ENCODE measurements at places on chromosomes 7 and 10.

DNA sequence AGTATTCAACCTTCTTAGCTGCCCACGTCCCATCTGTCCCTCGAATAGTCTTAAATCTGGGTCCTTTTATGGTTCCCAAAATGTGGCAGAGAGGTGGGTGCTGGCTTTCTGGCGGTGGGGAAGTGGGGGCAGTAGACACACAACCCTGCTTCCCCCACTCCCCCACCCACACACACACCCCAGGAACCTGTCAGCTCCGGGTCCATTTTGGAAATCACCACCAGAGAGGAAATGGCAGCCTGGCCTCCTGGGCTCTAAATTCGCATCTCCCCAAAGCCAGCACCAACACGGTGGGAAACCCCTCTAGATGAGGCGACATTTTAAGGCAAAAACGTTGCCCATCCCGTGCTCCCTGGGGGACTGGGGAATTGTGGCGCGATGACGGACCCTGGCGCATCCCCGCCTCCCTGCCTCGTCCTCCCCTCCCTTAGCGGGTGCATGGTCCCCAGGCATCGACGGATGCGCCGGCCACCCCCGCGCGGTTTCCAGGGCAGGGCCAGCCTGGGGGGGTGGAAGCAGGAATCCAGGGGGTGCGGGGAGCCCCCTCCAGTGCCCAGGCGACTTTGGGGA lies 702 bp downstream of the TMEM130 start:
- no peak for DNase-seq

DNA sequence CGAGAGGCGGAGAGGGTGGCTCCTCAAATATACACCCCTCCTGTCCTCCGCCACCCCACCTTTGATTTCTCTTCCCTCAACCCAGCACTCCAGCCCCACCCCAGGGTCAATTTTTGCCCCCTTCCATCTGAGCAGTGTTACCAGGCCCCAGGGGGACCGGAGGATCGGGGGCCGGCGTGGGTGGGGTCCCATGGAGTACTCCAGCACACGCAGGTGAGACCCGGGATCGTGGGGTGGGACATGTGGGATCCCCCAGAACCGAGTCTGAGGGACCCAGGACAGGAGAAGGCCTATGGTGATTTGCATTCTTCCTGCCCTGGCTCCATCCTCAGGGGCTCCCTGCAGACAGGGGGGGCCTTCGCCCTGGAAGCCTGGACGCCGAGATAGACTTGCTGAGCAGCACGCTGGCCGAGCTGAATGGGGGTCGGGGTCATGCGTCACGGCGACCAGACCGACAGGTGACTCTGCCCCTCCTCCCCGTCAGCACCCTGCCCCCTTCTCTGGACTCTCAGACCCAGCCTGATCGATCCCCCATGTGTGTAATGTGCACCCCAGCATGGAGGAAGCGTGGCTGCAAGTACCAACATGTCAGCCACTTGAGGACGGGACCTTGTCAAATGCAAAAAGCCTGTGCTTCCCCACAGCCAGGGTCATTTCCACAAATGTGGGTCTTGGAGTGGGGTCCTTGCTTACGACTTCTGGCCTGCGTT lies 744 bp downstream of the TRIP6 start:
- no peak for DNase-seq

DNA sequence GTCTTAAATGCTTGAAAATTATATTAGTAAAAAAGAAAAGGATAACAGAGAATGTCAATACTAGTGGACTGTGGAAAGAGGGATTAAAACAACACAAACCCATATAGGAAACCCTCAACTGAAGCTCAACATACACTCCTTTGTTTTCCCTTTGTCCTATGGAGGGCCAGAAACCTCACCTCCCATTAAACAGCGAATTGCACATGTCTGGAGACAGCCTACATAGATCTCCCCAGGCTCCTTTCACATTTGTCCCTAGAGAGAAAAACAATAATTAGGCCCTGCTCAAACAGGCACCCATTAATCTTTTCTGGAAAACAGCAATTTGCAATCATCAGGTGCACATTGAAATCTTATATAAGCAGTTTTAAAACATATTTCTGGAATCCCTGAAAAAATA lies 87.6 kb upstream of the SEMA3D start:
- no peak for DNase-seq

- no peak for DNase-seq
These were observed 160.3 kb upstream of the SEMA3A start for GRCh38 chr7:84354866-84355265.

- DNase-seq, result no peak
These were observed 144.2 kb downstream of the MDFIC start for GRCh38 chr7:115066050-115066449.

DNA sequence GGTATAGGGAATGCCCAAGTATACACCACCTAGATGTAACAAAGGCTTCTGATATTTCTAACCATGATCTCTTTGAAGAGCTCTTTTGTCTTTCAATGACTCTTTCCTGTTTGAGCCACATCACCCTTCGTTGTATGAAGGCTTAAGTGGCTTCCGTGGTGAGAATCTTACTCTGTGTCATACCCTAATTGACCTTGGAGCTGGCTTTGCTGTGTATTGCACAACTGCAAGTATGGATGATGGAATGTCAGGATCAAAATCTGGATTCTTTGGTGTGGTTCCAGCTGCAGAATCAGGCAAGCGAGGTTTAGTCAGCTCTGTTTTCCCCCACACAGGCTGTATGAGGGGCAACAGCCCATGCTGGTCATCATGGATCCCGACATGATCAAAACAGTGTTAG lies 16.0 kb downstream of the CYP3A43 start:
- DNase-seq, result no peak

DNA sequence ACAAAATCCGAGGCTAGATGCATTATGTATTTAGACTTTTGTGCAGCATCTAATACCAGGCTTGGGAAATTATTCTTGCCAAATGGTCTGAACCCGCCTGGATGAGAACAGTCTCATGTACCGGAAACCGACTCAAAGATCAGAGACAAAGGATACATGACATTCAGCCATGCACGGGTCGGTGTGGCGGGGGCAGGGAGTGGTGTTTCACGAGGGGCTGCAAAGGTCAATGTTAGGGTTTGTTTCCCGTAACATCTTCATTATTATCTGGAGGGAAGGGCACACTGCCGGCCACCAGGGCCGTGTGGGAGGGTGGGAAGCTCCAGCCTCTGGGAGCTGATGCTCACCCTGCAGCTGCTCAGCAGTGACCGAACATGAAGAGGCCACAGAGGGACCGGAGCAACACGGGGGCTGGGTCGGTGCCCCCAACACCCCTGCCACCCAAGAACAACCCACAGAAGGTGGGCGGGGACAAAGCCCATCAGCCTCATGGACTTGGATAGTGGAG lies 23.1 kb downstream of the CNPY1 start:
- no peak for DNase-seq

GRCh38 chr10:114825513-114826253 lies 4.1 kb downstream of the FHIP2A start:
- no peak for DNase-seq

DNA sequence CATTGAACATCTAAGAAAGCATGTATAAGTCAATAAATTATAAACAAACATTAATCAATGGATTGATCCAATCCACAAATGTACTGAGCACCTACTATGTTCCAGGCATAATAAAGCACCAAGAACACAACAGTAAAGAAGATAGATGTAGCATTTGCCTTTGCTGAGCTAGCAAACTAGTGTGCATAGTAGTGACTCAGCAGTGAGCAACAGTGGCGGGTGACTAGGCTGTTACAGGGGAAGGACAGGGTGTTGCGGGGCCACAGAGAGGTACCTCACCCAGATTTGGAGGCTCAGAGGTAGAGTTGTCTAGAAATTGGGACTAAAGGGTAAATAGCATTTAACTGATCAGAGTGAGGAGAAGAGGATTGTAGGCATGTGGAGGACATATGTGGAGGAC lies 83.6 kb downstream of the NXPH1 start:
- DNase-seq, result no peak

- no peak for DNase-seq
These were observed 276.0 kb downstream of the SKIDA1 start for GRCh38 chr10:21249435-21249834.

GRCh38 chr10:3336673-3337293 lies 164.2 kb upstream of the PITRM1 start:
- DNase-seq, result no peak

GRCh38 chr10:97585439-97585811 lies 1.2 kb downstream of the HOGA1 start:
- no peak for DNase-seq

DNA sequence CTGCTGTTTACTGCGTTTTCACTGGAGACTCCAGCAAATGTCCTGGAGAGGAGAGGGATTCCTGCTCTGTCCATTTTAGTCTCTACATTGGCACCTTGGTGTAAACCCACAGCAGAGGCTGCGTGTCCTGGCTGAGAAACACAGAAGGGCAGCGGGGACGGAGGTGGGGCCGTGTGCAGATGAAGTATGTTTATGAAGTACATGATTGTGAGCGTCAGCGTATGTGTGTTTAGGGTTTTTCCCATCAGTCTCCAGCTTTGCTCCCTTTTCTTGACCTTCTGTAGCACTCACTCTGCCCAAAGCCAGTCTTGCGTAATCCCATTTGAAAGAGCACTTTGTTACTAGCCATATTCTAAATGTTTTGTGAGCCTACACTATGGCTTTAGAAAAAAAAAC lies 750.7 kb upstream of the SORCS1 start:
- no peak for DNase-seq

- DNase-seq, result no peak
These were observed 81.3 kb downstream of the PRKCQ start for GRCh38 chr10:6498771-6499170.

DNA sequence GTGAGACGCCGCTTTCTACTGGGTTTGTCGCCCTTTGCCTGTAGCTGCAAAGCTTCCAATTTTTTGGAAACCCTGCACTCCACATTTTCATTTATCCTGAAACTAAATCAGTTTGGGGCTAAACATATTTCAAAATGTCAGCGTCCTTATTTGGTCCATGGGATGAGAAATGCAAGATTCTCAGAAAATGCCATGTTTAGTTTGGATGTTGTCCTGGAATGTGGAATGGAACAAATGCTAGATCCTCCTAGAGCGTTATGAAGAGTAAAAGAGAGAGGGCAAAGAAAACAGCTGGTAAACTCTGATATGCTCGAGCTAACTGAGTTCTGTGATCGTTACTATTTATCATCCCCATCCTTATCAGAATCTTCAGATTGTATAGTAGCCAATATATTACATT lies 236.9 kb downstream of the KLF6 start:
- no peak for DNase-seq

GRCh38 chr7:155333346-155334234 lies 35.9 kb downstream of the INSIG1 start:
- DNase-seq, result no peak

DNA sequence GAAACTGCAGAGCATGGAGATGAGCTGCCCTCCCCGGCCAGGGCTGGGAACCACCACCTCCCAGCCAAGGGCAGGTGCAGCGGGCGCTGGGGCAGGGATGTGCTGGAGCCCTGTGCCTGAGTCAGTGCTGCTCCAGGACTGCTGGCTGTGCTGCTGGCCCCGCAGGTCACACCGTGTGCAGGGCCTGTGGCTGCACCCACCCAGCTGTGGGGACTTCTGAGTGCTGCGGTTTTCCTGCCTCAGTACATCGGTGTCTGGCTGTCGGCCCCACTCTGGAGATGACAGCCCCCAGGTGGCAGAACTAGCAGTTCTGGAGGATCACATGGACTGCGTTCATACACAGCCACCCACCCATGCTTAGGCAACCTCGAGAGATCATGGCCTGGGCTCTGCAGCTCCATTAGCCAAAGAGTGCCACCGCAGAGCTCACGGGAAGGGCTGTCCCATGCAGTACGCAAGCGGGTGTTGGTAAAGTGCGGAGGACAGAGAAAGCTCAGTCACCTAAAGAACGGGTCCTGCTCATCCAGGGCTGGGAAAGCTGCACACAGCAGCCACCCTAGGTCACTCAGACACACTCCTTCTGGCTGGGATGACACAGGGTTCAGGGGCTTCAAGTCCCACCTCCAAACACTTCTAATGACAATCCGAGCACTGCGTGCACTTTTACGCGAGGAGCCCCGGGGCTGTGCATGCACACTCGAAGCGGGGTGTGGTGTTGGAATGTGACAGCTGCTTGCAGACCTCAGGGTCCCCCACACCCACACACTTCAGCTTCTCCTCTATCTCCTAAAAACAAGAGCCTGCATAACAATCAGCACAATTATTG lies 198.1 kb upstream of the PPP2R2D start:
- DNase-seq, result no peak

DNA sequence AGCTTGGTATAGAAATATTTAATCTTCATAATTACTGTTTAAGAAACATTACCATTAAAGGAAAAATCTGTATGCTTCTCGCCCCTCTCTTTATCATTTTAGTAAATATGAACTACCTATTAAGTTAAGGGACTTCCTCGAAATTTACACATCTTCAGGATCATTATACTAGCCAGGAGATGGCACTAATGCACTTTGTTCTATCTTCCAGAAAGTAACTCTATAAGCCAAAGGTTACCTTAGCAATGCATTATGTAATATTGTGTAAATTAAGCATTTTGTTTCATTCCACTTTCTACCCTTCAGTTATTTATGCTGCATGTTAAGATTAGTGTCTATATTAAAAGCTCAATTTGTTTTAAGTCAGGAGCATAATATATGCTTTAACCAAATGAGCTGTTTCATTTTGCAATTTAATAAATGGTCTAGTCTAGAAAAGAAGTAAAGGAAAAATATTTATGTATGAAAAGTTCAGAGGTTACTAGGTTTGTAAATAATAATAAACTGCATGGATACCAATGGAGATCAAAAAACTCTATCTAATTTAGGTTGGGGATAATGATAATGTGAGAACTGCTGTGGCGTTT lies 128.5 kb downstream of the ANKRD7 start:
- no peak for DNase-seq

DNA sequence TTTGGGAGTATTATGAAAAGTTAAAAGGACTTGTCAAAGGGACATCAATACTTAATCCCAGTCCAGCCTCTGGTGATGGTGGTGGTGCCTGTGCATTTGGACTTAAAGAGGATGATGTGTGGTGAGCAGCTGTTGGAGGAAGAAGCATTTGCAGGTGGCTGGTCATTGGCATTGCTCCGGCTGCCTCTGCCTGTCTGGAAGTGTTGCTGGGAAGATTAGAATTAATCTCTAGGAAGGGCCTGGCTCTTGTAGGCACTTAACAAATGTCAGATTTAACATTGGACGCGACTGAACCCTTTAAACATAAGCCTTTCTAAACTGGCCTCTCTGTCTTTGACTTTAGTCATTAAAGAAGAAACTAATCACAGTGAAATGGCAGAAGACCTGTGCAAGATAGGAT lies 58.8 kb downstream of the FIGNL1 start:
- no peak for DNase-seq

- DNase-seq, result no peak
These were observed 14.5 kb downstream of the C7orf57 start for GRCh38 chr7:48049850-48050249.

DNA sequence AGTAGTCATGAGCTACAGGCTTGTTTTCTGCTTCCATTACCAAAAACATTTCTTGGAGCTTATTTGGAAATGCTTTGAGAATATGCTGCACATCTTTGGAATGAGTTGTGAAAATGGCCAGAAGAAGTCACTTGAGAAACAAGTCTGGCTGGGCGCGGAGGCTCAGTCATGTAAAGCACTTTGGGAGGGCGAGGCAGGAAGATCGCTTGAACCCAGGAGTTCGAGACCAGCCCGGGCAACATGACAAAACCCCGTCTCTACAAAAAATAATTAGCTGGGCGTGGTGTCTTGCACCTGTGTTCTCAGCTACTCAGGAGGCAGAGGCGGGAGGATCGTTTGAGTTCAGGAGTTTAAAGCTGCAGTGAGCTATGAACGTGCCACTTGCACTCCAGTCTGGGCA lies 882 bp upstream of the CHCHD1 start:
- no peak for DNase-seq
